CD4-positive, alpha-beta T cell treated with Interleukin-2 at 100 ng/mL for 4 hours (primary cell): ENCODE measurements at places on chromosomes 11 and 22.

DNA sequence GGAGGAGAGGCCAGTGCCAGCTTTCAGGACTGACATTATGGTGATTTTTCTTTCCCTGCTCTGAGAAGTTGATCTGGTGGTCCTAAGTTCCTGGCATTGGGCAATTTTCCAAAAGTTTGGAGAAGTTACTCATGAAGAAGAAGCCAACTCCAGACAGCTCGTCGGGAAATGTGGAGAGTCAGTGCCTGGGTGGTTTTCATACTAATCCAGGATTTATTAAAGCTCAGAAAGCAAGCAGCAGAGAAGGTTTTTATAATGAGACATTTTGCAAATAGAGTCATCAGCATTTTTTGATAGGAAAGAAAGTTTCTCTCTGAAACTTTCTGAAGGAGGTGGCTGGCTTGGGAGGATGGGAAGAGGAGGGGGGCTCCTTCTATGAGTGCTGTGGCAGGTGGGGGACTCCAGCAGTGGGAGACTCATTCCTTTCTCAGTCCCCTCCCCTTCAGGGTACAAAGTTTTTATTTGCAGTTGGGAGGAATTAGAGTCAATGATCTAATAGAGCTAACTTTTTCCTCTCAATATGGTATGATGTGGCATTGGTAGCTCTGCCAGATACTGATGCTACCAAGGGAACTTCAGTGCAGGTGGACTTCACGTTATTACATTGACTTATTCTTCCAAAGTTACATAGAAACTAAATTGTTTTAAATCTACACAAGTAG lies 55.4 kb downstream of the LIF start:
- no peak for DNase-seq

GRCh38 chr11:125346179-125346530 lies 149.9 kb downstream of the FEZ1 start:
- DNase-seq = no peak

- DNase-seq = no peak
These were observed 447.5 kb downstream of the INSC start for GRCh38 chr11:15562230-15562629.

- DNase-seq = peak; percentile 80
These were observed 36.2 kb downstream of the TBC1D22A start for GRCh38 chr22:46798366-46799350.
